Smooth muscle cell of bladder (primary cell): ENCODE measurements at places on chromosomes 4 and X. TPM values are rescaled to one million over a fixed set of nuclear protein-coding genes. Genes with fewer than 3 reads are reported as not detected.

Gene REELD1
- not detected in 2 replicates for total RNA-seq

Gene FGF2
- total RNA-seq, result 54.5 and 78.5 TPM in 2 replicates

Gene MAGED4B
- 25.2 and 38.0 TPM in 2 replicates for total RNA-seq

Gene NIPAL1
- under 0.01 TPM in 2 replicates for total RNA-seq

Gene GABRQ
- total RNA-seq, result not detected in 2 replicates

Gene RADX
- total RNA-seq, result 1.00 and 1.0 TPM in 2 replicates

Gene AMBN
- total RNA-seq, result not detected in 2 replicates

Gene GAB1
- 5.8 and 6.1 TPM in 2 replicates for total RNA-seq
